ENCODE measurements at places on chromosomes 6 and 20. TPM values are rescaled to one million over a fixed set of nuclear protein-coding genes. Genes with fewer than 3 reads are reported as not detected.

The CST9 gene
- total RNA-seq = not detected

The HAO1 gene
- total RNA-seq = not detected

The OR2H1 gene
- not detected for total RNA-seq

The SLCO4A1 gene
- not detected for total RNA-seq

The CD24 gene
- 16.7 TPM for total RNA-seq

The TNF gene
- not detected for total RNA-seq

The HSP90AB1 gene
- total RNA-seq = 474 TPM

The SPAG4 gene
- total RNA-seq = 1.0 TPM

The ZFAND3 gene
- total RNA-seq = 23.0 TPM

The CALHM4 gene
- not detected for total RNA-seq

The SLC26A8 gene
- total RNA-seq = under 0.01 TPM

The HLA-DQB1 gene
- 7.8 TPM for total RNA-seq

The SGK1 gene
- total RNA-seq = 74.1 TPM

The APOBEC2 gene
- 664 TPM for total RNA-seq

The NR2E1 gene
- total RNA-seq = not detected

The NKX2-2 gene
- not detected for total RNA-seq

The ABHD16B gene
- total RNA-seq = not detected

The RSPH4A gene
- total RNA-seq = 0.52 TPM

The POU3F2 gene
- total RNA-seq = 0.52 TPM

The CYP21A2 gene
- not detected for total RNA-seq

The SYTL3 gene
- total RNA-seq = 5.7 TPM

The ISM1 gene
- total RNA-seq = 1.0 TPM

The DDR1 gene
- 40.7 TPM for total RNA-seq

The TUBB2B gene
- total RNA-seq = 104 TPM

The CCN2 gene
- 29.7 TPM for total RNA-seq

The NAPB gene
- total RNA-seq = 8.9 TPM

The SIRT5 gene
- total RNA-seq = 10.4 TPM

The USP49 gene
- total RNA-seq = 1.6 TPM

The FAM217B gene
- 7.3 TPM for total RNA-seq

The PARD6B gene
- total RNA-seq = 0.52 TPM

The GCLC gene
- total RNA-seq = 9.4 TPM

The LY6G6F gene
- not detected for total RNA-seq

The MATN4 gene
- 0.52 TPM for total RNA-seq

The SLC44A4 gene
- 0.52 TPM for total RNA-seq

The CRISP3 gene
- not detected for total RNA-seq

The DYNLT2 gene
- 0.52 TPM for total RNA-seq
